ENCODE measurements at places on chromosomes 7 and 10. TPM values are rescaled to one million over a fixed set of nuclear protein-coding genes. Genes with fewer than 3 reads are reported as not detected.

Gene NPFFR1
- total RNA-seq, result 0.05 TPM

Gene SLC26A4
- 0.09 TPM for total RNA-seq

Gene PLXDC2
- total RNA-seq, result 31.7 TPM

DNA sequence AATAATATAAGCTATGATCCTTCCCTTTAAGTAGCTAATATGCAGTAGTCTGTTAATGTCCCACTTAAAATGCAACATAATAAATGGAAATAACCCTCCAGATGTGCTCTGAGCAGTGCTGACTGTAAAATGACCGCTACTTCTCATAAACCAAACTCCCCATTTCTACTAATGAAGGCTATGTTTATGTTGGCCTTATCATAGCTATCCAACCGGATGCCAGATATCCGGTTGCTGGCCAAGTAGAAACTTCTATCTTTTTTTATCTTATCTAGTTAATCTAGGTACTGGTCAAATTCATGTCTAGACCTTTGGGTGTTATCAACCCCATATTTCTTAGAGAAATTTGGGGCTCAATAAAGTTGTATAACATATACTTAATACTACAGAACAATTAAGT, 56.6 kb downstream of the CHRM2 start:
- DNase-seq, result no peak

DNA sequence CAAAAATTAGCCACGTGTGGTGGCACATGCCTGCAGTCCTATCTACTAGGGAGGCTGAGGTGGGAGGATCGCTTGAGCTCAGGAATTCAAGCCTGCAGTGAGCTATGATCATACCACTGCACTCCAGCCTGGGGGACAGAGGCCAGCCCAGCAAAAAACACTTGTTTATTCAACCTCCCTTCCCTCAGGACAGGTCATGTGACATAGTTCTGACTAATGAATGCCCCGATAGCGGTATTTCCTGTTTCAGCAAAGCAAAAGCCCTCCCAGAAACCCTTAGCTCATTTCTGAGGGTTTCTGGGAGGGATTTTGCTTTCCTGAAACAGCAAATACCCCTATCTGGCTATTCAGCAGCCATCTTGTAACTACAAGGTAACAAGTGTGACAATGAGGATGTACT, 157.1 kb downstream of the GATA3 start:
- no peak for DNase-seq

GRCh38 chr7:129522088-129522970, 20.0 kb downstream of the SMKR1 start:
- DNase-seq, result peak; percentile 64

Gene MRLN
- not detected for total RNA-seq

- DNase-seq, result no peak
These were observed 544 bp downstream of the SEC23IP start for GRCh38 chr10:119893074-119893473.

Gene FBXO24
- total RNA-seq, result 0.70 TPM

Gene CRPPA
- 0.66 TPM for total RNA-seq

All from WTC11 (cell line).